ENCODE measurements at places on chromosomes 2 and 18. TPM values are rescaled to one million over a fixed set of nuclear protein-coding genes. Genes with fewer than 3 reads are reported as not detected.

DSG4 gene
- polyA plus RNA-seq = not detected

CABYR gene
- polyA plus RNA-seq = 1.4 TPM

SKOR2 gene
- not detected for polyA plus RNA-seq

DSG1 gene
- not detected for polyA plus RNA-seq

PROC gene
- polyA plus RNA-seq = 0.21 TPM

TMEM247 gene
- polyA plus RNA-seq = not detected

TNFAIP6 gene
- polyA plus RNA-seq = 1.4 TPM

Data from spleen (tissue), 13 donors.